ENCODE measurements at places on chromosomes 7 and 10.

DNA sequence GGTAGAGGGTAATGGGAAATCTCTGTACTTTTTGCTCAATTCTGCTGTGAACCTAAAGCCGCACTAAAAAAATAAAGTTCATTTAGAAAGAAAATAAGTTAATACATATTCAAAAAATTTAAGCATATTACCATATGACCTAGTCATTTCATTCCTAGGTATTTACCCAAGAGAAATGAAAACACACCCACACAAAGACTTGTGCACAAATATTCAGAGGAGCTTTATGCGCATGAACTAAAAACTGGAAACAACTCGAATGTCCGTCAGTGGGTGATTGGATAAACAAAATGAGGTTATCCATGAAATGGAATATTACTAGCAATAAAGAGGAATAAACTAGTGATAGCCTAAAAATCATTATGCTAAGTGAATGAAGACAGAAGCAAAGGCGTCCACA is 62.6 kb upstream of the ZNRF2 start:
- no peak for DNase-seq

GRCh38 chr7:29145553-29146056 is 732 bp downstream of the CPVL start:
- no peak for DNase-seq

DNA sequence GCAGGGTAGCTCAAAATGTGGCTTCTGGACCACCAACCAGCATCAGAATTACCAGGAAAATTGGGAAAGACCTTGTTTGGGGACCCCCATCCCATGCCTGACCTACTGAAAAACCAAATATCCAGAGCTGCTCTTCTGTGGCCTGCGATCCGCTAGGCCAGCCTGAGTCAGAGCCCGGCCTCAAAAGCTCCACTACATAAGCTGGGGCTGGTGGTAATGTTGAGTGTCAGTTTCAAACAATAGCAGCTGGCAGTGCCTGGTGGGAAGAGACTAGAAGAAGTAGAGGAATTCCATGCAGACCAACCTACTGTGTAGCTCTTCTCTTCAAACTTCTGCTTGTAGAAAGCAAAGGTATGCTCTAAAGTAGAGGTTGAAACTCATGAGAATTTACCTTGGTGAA is 52.0 kb downstream of the KLRG2 start:
- no peak for DNase-seq

- DNase-seq = no peak
These were observed 7.7 kb upstream of the COBL start for GRCh38 chr7:51324206-51324898.

All from HTR-8/SVneo (cell line).